ENCODE measurements at places on chromosomes 1 and 21.

DNA sequence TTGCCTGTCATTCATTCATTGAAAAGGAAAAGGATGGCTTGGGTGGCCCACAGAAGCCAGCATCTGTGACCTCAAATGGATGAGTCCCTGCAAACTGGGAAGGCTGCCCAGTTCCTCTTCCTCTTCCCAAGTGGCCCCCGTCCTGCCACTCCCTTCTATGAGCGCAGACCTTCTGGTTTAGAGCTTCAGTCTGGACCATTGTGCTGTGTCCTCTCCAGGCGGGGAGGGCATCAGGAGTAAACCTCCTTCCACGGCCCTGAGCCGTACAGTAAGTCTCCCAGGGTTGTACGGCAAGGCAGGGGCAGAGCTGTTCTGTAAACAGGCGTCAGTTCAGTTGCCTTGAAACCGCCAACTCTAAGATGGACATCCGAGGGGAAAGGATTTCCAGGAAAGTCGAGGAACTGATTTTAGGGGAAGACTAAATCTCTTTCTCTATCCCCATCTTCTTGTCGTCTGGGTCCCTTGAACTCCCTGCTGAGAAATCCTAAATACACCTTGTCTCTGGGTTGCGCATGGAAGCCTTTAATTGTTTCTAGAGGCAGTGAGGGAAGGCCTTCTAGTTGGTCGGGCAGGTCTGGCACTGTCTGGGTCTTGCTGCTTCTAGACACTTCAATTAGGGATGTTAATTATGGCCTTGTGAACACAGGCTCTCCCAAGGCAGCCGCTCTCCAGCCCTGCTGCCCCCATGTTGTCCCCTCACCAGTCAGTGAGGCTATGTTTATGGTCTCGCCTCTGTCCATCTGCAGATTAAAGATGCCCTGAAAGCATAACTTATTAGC is 22.1 kb downstream of the SOX13 start:
- DNase-seq: no peak

- DNase-seq: no peak
Measured at GRCh38 chr1:10652626-10653025, 143.8 kb downstream of the CASZ1 start.

DNA sequence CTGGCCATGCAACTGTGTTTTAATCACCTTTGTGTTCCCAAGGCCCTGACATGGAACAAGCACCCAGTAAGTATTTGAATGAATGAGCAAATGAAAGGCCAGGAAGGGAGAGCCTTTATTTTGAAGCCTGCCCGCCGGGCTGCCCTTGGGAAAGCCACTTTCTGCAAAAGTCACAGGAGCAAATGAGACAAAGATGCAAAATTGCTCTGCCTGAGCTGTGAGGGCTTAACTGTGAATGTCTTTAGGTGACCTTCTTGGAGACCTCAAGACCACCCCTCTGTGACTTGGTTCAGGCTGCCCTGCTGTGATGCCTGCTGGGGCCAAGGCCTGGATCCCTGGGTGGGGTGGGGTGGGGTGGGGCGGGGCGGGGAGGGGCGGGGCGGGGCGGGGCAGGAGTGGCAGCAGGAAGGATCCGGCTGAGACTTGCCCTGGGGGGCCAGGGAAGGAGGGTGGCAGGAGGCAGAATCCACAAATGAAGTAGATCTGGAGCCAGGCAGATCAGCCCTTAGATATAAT is 54.0 kb downstream of the RUNX3 start:
- DNase-seq: no peak

- DNase-seq: no peak
Measured at GRCh38 chr1:12113433-12114339, 50.6 kb downstream of the TNFRSF8 start.

DNA sequence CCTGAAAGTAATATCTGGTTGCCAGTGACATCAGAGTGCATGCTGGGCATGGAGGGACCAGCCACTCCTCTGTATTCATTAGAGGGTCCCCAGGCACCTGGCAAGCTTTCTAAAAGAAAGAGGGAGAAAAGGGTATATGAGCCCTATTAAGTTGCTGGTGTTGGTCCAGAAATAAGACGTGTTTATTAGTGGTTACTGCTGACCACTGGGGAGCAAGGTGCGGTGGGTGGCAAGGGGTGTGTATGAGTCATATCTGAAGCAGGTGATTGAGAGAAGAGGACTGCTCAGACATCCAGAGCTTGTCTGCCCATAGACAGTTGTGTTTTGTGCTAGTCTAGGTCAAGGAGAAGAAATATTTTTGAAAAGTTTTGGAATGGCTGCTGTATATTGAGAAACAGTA is 298.1 kb downstream of the TM2D1 start:
- no peak for DNase-seq

- DNase-seq: no peak
Measured at GRCh38 chr1:92929461-92929860, 31.8 kb downstream of the DIPK1A start.

GRCh38 chr1:243942196-243943150 is 92.4 kb upstream of the AKT3 start:
- no peak for DNase-seq

DNA sequence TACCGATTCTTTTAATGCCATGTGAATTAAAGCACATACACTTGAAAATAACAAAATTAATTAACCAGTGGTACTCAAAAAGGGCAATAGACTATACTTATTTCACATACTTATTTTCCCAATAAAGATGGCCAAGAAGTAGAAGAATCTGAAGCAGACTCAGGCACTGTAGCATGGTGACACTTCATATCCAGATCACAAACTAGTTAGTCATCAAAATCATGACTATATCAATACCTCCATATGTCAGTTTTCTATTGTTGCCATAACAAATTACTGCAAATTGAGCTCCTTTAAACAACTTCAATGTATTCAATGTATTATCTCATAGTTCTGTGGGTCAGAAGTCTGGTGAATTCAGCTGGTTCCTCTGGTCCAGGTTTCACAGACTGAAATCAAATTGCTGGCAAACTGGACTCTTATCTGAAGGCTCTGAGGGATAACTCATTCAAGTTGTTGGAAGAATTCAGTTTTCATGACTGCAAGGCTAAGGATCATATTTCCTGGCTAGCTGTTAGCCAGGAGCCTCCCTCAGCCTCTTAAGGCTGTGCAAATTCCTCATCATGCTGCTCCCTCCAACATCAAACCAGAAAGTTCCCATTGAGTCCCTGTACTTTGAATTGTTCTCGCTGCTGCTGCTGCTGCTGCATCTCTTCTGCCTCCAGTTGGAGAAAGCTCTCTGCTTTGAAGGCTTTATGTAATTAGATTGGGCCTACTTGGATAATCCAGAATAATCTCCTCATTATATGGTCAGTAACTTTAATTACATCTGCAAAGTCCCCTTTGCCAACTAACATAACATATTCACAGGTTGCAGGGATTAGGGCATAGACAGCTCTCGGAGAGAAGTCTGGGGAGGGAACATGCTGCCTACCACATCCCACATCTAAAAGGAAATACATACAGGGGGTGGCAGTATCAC is 91.5 kb downstream of the MRPL39 start:
- DNase-seq: no peak

GRCh38 chr1:103156966-103157365 is 48.6 kb upstream of the COL11A1 start:
- DNase-seq: no peak

DNA sequence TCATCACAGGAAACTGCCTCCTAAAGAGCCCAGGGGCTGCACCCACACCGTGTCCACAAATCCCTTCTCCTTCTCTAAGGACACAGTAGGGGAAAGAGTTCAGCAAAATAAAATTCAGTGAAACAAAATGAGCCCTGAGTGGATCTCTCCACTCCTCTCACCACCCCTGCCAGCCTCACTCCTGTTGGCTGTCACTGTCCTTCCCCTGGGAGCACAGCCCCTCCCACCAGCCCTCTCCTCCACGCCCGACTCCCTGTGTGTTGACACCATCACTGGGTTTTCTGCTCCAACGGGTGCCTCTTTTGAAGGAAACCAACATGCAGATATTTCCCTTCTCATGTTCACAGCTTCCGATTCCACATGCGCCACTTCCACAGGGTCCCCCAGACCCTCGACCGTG is 356.2 kb downstream of the AJAP1 start:
- no peak for DNase-seq

- DNase-seq: no peak
Measured at GRCh38 chr1:246613096-246613758, 47.0 kb downstream of the CNST start.

- DNase-seq: no peak
Measured at GRCh38 chr1:55382806-55383305, 167.7 kb upstream of the USP24 start.

DNA sequence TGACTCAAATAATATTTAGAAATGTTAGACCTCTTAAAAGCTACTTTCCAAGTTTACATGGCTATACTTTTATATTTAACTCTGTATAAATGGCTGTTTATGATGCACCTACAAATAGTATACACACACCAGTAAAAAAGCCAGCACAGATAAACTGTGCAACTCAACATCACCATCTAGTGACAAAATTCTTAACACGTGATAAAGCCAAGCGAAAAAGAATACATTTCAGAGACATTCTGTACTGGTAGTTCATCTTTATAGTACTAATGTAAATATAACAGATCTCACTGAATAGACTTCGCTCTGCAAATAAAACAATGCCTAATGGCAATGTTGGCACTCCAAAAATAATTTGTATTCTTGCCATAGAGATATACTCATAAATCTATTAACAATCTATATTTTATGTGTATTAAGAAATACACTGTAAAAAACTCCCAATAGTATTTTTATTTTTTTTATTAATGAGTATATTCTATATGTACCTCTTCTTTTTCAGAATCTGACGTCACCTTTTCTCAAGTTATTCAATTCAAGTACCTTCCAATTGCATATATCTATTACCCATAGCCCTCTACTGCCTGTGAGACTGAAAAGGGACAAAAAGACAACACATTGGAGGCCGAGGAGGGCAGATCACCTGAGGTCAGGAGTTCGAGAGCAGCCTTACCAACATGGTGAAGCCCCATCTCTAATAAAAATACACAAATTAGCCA is 100.2 kb downstream of the DPYD start:
- no peak for DNase-seq

- no peak for DNase-seq
Measured at GRCh38 chr1:1038694-1039093, 18.8 kb downstream of the AGRN start.

DNA sequence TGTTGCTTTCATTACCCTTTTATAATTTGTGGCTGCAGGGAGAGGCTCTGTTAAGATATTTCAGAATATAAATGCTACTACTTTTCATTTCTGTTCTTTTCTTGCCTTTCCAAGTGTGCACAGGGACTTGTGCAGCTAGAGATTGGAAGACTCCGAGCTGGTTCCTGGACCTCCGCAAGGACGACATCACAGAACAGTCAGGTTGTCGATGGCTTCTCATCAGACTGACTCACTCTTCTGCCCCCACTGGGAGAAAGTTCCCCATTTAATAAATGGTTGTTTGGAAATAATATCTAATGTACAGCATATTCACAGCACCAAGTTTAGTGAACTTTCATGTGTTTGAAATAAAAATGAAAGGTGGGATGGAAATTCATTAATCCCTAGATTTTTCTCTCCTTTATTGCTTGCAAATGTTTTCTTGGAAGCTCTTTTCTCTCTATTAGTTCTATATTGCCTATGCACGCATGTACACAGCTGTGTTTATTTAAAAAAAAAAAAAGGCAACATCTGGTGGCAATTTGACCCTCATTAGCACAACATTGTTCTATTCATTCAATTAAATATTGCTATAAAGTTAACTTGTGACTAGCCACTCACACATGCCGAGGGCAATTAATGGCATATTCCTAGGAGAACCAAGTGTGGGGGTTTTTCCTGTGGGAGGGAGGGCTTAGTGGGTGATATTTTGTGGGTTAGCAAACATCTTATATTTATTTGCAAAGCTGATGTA is 77.5 kb upstream of the L1TD1 start:
- no peak for DNase-seq

GRCh38 chr1:160553778-160554177 is 25.5 kb downstream of the CD84 start:
- no peak for DNase-seq

GRCh38 chr1:3174487-3175247 is 105.7 kb downstream of the PRDM16 start:
- no peak for DNase-seq

DNA sequence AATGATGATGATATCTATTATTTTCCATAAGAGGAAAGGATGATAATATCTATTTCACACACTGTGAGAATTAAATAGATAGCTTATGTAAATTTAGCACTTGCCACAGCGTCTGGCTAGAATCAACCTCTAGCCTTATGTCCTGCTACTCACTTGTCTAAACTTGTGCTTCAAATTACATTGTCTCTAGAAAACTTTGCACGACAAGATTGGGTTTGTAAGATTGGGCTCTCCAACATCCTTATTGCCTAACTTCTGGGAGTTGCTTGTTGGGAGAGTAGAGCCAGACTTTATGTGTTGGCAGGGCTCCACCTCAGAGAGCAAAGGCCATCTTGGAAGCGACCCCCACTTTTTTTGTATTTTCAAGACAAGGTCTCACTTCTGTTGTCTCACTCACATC is 50.0 kb upstream of the POGK start:
- no peak for DNase-seq

GRCh38 chr1:94734963-94735901 is 84.9 kb upstream of the SLC44A3 start:
- no peak for DNase-seq

DNA sequence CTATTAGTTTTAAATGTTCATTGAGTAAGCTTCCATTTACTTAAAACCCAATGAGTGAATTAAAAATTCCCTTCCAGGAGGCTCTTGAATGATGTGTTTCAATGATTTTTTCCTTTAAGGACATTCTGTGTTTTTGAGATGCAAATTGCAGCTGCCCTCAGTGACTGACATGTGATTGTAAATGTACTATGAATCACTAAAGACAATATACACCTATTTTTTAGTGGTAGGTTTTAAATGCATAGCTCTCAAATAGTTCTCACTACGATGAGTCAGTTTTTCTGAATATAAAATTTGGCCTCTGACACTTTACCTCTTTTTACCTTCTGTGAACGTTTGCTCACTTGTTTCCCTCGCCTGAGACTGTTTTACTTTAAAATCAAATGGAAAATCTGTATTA is 204.7 kb downstream of the BARHL2 start:
- no peak for DNase-seq

- no peak for DNase-seq
Measured at GRCh38 chr1:116067566-116067890, 43.7 kb upstream of the MAB21L3 start.

DNA sequence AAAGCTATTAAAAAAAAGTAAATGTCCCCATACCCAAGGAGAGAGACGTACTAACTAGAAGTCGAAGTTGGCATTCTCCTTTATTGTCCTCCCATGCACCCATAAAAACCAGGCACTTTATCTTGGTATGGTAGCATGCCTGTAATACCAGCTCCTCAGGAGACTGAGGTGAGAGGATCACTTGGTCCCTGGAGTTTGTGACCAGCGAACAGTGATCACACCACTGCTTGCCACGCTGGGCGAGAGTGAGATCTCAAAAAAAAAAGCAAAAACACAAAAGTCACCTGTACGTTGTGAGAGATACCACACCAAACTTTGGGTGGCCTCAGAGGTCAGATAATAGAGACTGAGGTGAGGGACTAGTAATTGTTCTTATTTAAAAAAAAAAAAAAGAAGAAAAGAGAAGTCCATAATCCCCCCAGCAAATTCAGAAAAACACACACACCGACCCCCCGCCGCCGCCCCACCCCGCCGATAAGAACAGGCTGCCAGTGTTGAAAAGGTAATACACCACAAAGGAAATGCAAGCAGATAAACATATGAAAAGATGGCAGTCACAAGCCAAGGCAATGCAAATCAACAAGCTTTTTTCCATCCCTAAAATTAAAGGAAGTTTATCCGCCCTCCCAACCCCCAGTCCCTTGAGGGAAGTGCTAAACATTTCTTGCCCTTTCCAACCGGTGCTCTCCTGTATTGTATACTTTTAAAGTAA is 3.6 kb downstream of the L1TD1 start:
- no peak for DNase-seq

GRCh38 chr1:20285510-20285909 is 5.2 kb upstream of the VWA5B1 start:
- no peak for DNase-seq

- no peak for DNase-seq
Measured at GRCh38 chr1:162197615-162198421, 128.3 kb downstream of the NOS1AP start.
